ENCODE measurements at places on chromosomes 5 and 9.

- DNase-seq, result no peak
These were observed 11.2 kb downstream of the CDHR2 start for GRCh38 chr5:176560364-176560763.

DNA sequence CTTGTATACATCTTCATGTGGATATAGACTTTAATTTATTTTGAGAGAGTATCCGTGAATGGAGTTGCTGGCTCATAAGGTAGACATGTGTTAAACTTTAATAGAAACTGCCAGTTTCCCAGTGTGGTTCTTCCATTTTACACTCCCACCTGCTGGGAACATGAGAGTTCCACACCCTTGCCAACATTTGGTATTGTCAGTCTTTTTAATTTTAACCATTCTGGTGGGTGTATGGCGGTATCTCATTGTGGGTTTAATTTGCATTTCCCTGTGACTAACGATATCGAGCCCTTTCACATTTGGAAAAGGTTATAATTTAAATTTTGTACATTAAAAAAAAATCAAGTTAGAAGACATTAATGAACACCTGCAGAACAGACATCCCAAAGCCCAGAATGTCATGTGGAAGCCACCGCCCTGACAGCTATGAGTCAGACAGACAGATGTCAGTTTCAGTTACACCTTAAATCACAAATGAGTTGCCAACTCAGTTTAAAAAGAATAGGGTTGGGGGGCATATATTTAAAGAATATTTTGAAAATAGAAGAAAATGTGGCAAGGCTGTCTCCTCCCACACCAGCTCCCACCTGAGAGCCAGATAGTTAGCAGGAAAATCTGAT is 36.9 kb downstream of the ANKRD33B start:
- DNase-seq, result no peak

DNA sequence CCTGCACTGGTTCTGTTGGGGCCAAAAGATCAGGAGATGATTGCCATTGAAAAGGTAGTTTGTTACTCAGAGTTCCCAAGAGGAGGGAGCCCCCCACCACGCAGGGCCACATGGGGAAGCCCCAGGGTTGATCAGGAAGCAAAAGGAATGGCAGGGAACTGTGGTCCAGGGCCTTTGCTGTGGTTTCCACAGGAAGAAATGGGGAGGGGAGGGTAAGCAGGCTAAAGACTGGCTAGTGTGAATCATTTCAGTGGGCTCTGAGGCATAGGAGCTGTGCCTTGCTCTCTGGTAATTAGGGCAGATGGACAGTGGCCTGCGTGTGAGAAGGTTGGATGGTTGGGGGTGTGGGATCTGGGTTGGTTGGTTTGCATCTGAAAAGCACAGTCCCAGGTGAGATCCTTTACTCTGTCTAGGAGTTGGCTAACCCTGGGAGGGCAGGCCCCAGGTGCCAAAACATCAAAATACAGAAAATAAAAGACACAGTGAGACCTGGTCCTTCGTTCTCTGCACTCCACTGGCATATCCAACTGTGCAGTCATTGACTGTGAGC is 66.1 kb downstream of the PTPDC1 start:
- no peak for DNase-seq

- DNase-seq, result no peak
These were observed 5.3 kb downstream of the GAPT start for GRCh38 chr5:58496488-58496887.

GRCh38 chr5:92525131-92525530 is 1055.9 kb downstream of the NR2F1-AS1 start:
- DNase-seq, result no peak

- DNase-seq, result no peak
These were observed 7.3 kb downstream of the STKLD1 start for GRCh38 chr9:133383438-133383837.

- DNase-seq, result no peak
These were observed 50.1 kb upstream of the TTC39B start for GRCh38 chr9:15357050-15357653.

DNA sequence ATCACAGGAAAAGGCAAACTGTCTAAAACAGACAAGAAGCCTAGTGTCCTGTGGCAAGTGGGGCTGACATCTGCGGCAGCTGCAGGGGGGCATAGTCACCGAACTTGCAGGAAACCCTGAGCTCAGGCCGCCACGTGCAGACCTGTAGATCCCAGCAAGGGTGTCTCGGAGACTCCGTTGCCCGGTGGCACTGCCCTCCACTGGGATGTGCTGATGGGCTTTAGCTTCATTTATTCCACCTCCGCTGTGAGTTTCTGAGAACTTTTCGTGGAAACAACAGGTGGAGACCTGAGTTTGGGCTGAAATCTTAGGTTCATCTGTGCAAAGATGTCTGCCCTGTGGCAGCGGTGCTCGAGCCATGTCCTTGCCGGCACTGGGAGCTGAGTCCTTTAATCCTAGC is 22.1 kb downstream of the CEP72 start:
- DNase-seq, result no peak

DNA sequence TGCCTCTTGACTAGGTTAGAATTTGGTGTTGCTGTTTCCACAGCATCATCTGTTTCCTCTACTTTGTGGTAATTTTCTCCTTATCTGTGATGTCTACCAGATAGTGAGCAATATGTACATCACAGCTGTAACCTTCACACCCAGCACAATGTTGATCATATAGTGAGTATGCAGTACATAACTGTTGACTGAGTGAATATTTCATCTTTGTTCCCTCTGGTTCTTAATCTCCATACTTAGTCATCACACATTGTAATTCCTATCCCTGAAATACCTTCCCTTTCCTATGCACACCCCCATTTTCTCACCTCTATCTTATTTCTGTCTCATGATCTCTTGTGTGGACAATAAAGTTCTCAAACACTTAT is 115.9 kb downstream of the KIF4B start:
- no peak for DNase-seq

DNA sequence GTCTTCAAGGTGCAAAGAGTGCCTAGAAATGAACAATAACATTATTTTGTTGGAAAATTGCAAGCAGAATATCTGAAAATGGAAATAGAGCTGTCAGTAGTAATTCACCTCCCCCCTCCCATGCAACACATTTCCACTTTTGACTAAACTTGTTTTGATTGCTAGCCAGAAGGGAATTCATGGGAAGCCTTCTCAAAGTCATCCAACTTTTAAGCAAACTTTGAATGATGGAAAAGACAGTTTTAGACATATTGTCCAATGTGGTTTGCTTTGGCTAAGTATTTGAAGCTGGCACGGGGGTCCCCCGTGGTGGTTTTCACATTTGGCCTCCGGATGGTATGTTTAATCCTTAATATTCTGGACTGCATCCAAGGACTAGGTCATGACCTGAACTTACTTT is 7.5 kb downstream of the NR2F1 start:
- DNase-seq, result no peak

- no peak for DNase-seq
These were observed 16.3 kb downstream of the IDNK start for GRCh38 chr9:83639266-83639665.

DNA sequence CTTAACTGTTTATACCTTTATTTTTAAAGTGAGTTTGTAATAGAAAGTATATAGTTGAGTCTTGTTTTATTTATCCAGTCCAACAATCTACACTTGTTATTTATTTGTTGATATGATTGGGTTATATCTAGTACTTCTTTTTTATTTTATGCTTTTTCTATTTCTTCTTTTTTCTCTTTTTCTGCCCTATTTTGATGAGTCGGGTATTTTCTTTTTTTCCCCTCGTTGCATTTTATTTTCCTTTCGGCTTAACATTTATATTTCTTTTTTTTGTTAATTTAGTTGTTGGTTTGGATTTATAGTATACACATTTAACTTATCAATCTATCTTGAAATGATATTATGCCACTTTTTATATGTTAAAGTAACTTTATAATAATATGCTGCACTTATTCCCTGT is 111.7 kb upstream of the IZUMO3 start:
- no peak for DNase-seq

DNA sequence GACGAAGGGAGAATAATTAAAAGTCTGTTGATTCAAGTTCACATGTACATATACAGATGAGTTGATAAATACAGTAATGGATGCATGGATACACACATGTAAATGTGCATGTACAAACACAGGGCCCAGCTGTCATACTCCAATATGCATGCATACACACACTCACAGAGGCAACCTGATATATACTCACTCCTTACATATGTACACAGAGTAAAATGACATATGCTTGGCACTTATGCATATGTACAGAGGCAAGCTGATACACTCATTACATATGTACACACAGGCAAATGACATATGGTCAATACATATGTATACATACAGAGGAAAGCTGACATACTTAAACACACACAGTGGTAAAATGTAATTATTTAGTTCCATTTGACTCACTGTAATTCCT is 7.2 kb upstream of the TMEFF1 start:
- no peak for DNase-seq

- DNase-seq, result no peak
These were observed 88.9 kb downstream of the PAM start for GRCh38 chr5:102843997-102844396.
